ENCODE measurements at places on chromosomes 3 and 15. TPM values are rescaled to one million over a fixed set of nuclear protein-coding genes. Genes with fewer than 3 reads are reported as not detected.

The C15orf62 gene
- not detected for total RNA-seq

The ASB14 gene
- total RNA-seq = not detected

The PLXNA1 gene
- total RNA-seq = 43.8 TPM

The C3orf49 gene
- total RNA-seq = not detected

The EOMES gene
- 2.8 TPM for total RNA-seq

The GCHFR gene
- total RNA-seq = 1.3 TPM

The TM6SF1 gene
- total RNA-seq = not detected

The FETUB gene
- total RNA-seq = not detected

Measured in SK-MEL-5 (cell line).